Activated CD4-positive, alpha-beta T cell treated with anti-CD3 and anti-CD28 coated beads for 36 hours (primary cell): ENCODE measurements at places on chromosomes 7 and 10. TPM values are rescaled to one million over a fixed set of nuclear protein-coding genes. Genes with fewer than 3 reads are reported as not detected.
A peak's percentile ranks its signal among the peaks of the same experiment; 100 is the strongest.

DNA sequence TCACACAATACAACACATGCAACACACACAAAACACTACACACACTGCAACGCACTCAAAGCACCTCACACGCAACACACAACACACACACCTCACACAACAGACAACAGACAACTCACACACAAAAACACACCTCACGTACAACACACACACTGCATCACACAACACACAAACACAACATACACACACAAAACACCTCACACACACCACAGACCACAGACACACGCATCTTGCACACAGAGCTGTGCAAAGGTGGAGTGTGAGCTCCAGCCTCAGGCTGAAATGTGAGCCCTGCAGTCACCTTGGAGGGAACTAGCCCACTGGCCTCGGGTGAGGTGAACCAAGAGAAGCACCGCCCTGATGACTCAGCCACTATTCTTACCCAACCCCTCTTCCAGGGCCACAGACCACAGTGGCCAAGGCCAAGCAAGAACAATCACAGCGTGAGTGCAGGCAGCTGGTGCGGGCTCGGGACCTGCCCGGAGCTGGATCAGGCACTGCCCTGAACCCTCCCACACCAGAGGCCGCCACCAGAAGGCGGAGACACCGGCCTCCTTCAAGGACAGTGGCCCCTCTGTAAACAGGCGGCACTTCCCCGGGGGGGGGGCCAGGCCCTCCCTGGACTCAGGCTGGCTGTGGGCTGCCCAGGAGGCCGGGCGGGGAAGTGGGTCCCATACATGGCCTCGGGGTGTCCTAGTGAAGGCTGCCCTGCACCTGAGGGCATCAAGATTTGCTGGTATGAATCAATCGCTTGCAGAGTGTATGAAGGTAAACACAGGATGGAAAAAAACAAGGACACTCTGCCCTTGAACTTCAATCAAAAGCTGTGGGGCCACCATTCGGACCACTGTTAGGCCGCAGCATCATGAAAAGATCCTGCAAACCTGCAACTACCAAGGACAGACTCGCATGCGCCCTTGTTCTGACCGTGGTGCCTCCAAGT, 106.7 kb downstream of the TNS3 start:
- H3K36me3 ChIP-seq: no peaks in the 10 kb centered on the region
- H3K27me3 ChIP-seq: peaks cover 2% of the 10 kb centered on the region
- peaks cover 2% of the 10 kb centered on the region for H3K4me1 ChIP-seq
- peak; percentile 41 for DNase-seq
- no peak overlapping the region for H3K27ac ChIP-seq

DNA sequence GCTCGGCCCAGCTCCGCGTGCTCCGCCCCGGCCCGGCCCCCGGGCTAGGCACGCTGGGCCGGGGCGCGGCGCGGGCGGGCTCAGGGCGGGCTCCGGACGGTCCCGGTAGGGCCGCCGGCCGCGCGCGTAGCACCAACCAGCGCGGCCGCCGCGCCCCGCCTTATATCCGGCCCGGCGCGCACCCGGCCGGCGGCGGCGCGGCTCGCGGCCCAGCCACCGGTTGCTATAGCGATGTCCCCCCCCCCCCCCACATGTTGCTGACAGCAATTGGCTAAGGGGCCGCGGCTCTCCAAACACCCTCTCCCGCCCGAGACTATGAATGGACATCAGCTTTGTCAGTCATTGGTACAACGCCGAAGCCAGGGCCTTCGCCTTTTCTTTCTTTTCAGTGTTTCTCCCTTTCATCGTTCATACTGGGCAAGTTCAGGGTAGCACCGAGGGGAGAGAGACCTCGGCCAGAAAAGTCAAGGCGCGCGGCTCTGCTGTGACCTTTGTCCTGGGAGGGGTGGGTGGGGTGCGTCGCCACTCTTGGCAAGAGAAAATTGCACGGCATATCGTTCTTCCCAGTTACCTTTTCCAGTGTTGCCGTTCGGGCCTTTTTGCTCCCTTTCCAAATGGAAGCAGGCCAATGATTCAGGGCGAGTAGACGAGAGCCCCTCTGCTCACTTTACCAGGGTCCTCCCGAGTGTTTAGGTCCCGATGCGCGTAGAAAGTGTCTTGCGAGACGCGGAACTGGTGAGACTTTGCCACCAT, 354.2 kb downstream of the DNAJB6 start:
- peaks cover 18% of the 10 kb centered on the region for H3K4me1 ChIP-seq
- no peaks in the 10 kb centered on the region for H3K36me3 ChIP-seq
- no peak overlapping the region for H3K27ac ChIP-seq
- DNase-seq: no peak

Gene PTPN20
- total RNA-seq: 2.0 TPM

DNA sequence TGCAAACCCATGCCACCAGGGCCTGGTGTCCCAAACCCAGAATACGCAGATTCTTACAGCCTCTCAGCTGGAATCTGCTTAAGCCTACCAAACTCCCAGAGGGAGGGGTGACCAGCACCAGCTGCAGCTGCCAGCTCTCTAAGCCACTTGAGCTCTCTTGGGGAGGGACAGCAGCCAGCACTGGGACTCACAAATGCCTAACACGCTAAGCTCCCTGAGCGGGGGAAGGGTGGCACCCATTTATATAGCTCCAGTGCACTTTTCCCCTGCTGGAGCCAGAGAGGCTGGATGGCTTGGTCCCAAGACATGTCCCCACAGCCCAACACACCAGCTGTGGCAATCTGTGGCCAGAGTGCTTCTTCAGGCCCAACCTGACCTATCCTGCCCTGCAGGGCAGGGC, 326.8 kb upstream of the NRG3 start:
- no peak overlapping the region for H3K27ac ChIP-seq
- no peaks in the 10 kb centered on the region for H3K27me3 ChIP-seq
- H3K4me1 ChIP-seq: no peaks in the 10 kb centered on the region
- H3K4me3 ChIP-seq: no peak overlapping the region

DNA sequence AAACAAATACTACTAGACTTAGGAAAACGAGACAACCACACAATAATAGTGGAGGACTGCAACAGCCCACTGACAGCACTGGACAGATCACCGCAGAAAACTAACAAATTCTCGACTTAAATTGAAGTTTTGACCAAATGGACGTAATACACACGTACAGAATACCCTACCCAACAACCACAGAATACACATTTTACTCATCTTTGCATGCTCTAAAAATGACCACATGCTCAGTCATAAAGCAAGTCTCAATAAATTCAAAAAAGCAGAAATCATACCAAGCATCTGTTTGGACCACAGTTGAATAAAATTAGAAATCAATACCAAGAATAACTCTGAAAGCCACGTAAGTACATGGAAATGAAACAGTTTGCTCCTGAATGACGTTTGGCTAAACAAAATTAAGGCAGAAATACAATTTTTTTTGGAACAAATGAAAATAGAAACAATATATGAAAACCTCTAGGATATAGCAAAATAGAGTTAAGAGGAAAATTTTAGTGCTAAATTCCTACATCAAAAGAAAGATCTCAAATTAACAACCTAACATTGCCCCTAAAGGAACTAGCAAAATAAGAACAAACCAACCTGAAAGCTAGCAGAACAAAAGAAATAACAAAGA, 30.6 kb downstream of the MAPK8 start:
- no peak overlapping the region for H3K27ac ChIP-seq
- peaks cover 18% of the 10 kb centered on the region for H3K4me1 ChIP-seq
- H3K36me3 ChIP-seq: peaks cover 41% of the 10 kb centered on the region
- DNase-seq: no peak

DNA sequence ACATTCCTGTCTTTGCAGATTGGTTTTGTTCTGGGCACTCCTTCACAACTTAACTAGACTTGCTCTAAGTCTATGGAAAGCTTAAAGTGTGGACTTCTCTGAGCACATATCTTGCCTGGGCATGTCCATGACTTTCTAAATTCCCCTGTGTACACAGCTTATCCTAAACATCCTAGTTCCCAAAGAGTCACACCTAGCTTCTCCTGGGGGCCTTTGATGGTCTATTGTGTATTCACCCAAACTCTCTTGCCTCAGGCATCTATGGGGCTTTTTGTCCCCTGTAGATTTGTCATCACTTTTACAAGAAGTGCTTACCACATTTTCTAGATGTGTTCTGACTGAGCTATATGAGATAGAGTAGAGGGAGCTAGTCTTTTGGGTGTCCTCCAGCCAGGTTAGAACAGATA, 12.2 kb upstream of the ZNF488 start:
- no peaks in the 10 kb centered on the region for H3K36me3 ChIP-seq
- no peak overlapping the region for H3K27ac ChIP-seq
- no peak overlapping the region for H3K4me3 ChIP-seq
- H3K27me3 ChIP-seq: peaks cover 19% of the 10 kb centered on the region
- no peaks in the 10 kb centered on the region for H3K4me1 ChIP-seq

DNA sequence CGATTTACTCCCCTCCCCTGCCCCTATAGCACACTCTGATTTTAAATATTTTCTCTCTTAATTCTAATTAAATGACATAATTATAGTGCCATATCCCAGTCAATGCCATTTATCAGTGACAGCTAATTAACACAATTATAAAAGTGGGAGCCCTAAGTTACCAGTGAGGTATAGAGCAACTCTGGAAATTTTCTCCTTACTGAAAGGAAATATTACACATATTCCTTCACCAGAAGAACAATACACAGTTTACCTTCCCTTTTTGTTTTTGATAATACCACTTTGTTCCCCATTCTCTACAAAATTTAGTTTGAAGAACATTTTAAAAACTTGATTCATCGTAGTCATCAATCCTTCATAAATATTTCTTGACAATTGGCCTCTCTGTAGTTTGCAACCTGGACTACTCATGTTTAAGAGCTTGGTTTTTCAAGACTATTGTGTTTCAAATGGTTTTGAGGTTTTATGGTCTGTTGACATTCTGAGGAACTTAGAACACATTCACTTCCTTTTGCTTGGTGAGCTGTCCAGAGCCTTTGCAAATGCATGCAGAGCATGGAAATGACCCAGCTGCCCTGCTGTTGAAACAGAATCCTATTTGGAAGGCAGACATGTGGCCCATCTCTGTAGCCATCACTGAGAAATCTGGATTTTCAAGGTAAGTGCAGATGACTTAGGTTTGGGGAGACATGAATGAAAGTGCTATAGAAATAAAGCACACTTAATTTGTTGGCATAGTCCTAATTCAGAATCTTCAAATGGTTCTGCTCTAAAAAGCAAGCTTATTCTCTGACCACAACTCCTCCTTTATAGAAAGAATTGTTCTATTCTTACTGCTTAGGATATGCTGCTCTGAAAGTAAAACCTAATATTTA, at the start of gene GPR141:
Gene GPR141, plus strand, starts transcription at position 521 of the 875 bp plus-strand sequence. CDS start 56,628 bp downstream, outside the sequence.
- peaks cover 12% of the 10 kb centered on the region for H3K27me3 ChIP-seq
- DNase-seq: no peak
- no peaks in the 10 kb centered on the region for H3K4me1 ChIP-seq

DNA sequence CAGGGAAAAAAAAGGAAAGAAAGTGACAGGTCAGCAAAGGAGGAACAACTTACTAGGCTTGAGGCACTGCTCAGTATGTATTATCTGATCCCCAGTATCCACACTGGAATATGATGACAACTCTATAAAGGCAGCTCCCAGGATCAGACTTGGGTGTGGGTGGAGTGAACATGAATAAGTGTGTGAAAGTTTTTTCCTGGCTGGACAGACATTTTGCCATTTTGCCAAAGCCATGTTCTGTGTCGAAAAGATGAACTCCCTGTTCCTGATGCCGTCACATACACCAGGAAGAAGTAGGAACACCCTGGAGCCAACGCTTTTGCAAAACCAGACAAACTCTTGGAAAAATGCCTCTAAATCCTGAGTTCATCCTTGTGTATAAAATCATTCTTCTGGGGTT, 143.2 kb upstream of the MEOX2 start:
- no peak overlapping the region for H3K27ac ChIP-seq
- H3K36me3 ChIP-seq: no peaks in the 10 kb centered on the region
- H3K27me3 ChIP-seq: no peaks in the 10 kb centered on the region
- DNase-seq: no peak
- no peak overlapping the region for H3K4me3 ChIP-seq

GRCh38 chr10:48564466-48565160, 40.3 kb downstream of the ARHGAP22 start:
- peaks cover 3% of the 10 kb centered on the region for H3K27me3 ChIP-seq
- H3K4me3 ChIP-seq: no peak overlapping the region
- H3K36me3 ChIP-seq: no peaks in the 10 kb centered on the region
- no peak overlapping the region for H3K27ac ChIP-seq
- no peaks in the 10 kb centered on the region for H3K4me1 ChIP-seq
- no peak for DNase-seq

- peaks cover 43% of the 10 kb centered on the region for H3K4me1 ChIP-seq
- peak overlapping the region; percentile 88 for H3K4me3 ChIP-seq
- H3K27me3 ChIP-seq: no peaks in the 10 kb centered on the region
- H3K27ac ChIP-seq: peak overlapping the region; percentile 97
- DNase-seq: peak; percentile 80
Measured at GRCh38 chr10:101693978-101694673, 844 bp downstream of the FBXW4 start.

- H3K4me3 ChIP-seq: peak within 1 kb of the TSS; percentile 58
- no peak within 1 kb of the TSS for H3K27ac ChIP-seq
Measured at GRCh38 chr10:13528875-13529713, at the start of gene BEND7. TSS of gene BEND7 (minus strand) at chr10:13529014. CDS start at chr10:13528533, 481 bp downstream.

Gene PDE6C
- total RNA-seq: not detected
